ENCODE measurements at places on chromosomes 3 and 15.

DNA sequence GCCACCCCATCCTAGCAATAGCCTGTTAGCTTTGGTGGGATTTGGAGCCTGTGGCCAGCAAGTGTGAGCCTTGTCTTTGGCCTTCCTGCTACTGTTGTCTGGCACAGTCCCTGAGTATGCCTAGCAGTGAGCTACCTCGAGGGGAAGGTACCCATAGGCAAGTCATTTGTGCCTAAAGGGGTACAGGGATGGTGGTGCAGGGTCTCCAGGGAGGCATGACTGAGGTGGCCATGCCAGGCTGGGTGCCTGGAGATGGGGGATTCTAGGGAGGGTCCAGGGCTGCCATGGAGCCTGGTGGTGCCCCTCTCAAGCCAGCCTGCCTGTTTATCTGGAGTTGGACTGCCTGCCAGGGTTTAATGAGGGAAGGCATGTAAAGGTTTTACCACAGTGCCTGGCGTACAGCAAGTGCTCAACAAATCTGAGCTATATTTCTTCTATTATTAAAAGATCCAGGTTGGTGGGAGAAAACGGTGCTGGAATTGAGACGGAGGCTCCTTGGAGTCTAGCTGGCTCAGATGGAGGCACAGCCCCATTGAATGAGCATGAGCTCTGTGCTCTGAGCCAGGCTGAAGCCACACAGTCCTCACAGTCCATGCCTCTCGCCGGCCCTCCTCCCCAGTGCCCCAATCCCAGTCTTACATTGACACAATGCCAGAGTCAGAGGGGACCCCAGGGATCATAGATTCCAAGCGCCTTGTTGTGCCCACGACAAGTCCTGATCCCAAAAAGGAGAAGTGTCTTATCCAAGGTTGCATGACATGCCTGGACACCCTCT lies 76.2 kb downstream of the CORO2B start:
- DNase-seq = no peak

- DNase-seq = no peak
These were observed 62.2 kb upstream of the AKAP13 start for GRCh38 chr15:85318048-85318731.

DNA sequence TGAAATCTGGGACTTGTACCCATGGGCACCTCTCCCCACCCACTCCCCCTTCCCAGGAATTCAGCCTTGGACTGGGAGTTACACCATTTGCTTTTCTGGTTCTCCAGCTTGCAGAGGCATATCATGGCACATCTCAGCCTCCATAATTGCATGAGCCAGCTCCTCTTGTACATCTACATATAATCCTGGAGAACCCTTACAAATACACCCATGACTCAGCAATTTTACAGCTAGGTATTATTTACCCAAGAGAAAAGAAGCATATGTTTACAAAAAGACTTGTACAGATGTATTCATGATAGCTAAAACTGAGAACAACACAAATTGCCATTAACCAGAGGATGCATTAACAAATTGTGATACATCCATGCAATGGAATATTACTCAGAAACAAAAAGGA lies 58.4 kb downstream of the RPLP1 start:
- DNase-seq = no peak

GRCh38 chr15:70281811-70282307 lies 184.1 kb upstream of the TLE3 start:
- no peak for DNase-seq

DNA sequence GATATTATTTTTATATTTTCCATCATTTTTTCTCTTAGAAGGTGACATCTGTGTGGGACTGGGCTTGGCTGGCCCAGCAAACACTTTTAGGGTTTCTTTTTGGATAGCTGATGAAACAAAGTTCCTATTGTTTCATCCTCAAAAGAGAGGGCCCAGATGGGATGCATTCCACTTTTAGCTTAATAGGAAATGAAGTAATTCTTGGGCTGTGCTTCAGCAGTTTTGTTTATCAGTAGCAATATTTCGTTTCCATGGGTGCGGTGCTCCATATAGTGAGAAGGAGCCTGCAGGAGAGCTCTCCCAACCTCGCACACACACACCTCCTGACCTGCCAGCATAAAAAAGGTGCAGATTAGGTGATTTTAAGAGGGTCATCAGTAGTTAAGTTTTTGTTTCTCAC lies 147.5 kb downstream of the AKAP13 start:
- DNase-seq = no peak

DNA sequence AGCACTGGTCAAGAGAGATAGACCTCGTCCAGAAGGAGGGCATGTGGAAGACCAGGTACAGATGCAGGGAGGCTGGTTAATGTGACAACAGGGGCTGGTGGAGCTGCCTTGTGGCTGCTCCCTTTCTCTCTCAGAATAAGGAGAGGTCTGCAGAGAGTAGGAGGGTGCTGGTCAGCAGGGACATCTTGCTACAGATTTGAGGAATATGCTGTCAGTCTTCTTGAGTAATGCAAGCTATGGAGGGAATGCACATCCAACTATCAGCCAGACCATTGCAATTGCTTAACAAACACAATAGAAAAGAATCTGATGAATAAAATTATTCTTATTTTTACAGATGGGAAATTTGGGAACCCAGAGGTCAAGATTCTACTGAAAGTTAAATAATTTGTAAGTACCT lies 20.3 kb upstream of the SIAH2 start:
- no peak for DNase-seq

DNA sequence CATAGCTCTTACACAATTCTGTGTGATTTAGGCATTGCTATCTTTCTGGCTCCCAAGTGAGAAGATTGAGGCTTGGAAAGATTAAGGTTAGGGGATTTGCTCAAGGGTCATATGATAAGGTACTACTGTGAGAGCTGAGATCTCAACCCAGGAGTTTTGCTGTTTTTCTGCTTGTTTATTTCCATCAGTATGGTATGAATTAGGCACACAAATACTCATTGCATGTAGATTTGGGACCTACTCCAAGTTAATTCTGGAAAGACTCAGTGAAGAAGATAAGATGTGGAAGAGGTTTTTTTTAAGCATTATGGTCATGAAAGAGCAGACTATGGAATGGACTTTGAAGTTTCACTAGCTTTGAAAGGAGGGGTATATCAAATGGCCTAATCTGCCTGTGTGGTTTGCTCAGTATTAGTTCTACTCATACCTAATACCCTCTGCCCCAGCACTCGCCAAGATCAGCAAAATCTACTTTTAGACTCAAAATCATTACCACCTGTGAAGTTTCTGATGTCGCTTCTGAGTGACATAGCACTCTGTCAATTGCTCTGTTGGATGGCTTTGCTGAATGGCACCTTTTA lies 12.5 kb downstream of the MBNL1 start:
- no peak for DNase-seq

DNA sequence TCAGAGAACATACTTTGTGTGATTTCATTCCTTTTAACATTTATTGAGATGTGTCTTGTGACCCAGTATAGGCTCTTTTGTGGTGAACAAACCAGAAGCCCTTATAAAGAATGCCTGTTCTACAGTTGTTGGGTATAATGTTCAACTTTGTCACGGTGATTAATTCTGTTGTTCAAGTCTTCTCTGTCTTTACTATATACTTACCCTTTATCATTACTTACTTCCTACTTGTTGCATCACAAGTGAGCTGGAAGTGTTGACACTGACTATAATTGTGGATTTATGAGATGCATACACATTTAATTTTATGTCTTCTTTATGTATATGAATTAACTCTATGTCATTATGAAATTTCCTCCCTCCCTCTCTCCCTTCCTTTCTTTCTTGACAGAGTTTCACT lies 59.7 kb upstream of the TBL1XR1 start:
- no peak for DNase-seq

- no peak for DNase-seq
These were observed 20.3 kb downstream of the PLSCR2 start for GRCh38 chr3:146449076-146449475.

DNA sequence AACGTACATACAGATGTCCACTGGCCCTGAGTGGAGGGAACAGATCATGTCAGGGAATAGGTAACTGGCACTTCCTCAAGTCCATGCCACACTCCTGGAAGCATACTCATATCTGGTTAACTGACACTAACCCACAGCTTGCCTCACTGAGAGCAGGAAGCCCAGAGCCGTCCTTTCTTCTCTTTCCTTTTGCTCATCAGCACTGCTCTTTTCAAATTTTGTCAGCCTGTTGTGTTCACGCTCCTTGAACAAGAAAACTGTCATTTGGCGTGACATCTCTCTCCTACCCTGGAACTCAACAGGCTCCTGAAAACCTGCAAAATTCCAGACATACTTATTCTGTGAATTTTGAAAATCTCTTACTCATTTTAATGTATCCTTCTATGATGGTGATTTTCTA lies 360.2 kb downstream of the MAGI1 start:
- DNase-seq = no peak

DNA sequence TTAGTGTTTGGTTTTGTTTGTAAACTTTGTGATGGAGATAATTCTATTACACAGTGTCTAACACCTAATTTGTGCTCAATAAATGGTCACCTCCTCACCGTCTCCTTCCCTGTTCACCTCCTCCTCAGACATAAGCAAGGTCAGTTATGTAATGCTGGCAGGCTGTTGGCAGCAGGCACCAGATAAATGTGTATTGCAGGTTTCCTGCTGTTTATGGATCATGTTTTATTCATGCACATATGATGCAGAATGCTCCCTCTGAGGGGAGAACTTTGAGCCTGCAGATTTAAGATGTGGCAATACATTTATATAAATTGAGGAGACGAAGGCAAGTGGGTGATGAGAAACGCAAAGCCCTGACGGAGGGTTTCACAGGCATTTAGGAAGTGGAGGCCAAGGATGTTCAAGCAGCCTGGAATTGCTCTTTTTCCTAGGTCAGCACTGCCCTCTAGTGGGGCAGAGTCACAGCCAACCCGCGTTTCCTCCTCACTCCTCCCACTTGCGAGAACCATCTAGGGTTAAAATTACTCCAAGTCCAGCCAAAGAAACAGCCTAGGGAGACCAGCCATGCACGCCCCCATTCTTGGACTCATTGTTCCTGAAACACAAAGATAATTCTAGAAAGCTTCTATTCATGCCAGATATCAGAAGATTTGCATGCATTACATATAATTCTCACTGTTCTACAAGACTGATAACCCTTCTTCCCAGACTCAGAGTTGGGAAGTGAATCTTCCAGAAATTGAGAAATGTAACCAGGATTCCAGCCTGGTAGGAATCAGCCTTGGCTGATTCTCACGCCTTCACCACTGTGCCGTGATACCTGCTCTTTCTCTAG lies 228.7 kb downstream of the SLCO3A1 start:
- DNase-seq = no peak

- DNase-seq = no peak
These were observed 16.5 kb downstream of the CCDC66 start for GRCh38 chr3:56573501-56573900.

- DNase-seq = no peak
These were observed 919.7 kb upstream of the NR2F2 start for GRCh38 chr15:95410757-95411156.

GRCh38 chr3:112355307-112355687 lies 22.3 kb downstream of the CD200 start:
- no peak for DNase-seq

DNA sequence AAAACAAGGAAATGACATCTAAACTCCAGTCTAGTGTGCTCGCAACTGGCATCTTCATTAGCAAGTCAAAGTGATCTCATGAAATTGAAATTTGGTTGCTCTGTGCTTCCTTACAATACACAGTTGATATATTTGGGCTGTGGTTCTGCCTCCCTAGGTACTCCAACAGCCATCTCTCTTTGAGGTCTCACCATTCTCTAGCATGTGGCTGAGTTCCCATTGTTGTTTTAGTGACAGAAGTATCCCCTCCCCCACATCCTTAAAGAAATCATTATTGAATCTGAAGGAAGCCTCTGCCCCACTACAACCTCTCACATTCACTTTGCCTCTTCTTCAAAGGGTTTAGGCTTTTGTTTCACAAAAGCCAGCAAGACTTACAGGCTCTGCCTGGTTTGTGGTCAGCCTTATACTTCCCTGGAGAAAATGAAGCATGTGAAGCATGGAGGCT lies 516.5 kb downstream of the NLGN1 start:
- no peak for DNase-seq

GRCh38 chr3:58333206-58334012 lies 717 bp downstream of the PXK start:
- DNase-seq = no peak

GRCh38 chr3:175397372-175397771 lies 538.2 kb downstream of the NAALADL2 start:
- no peak for DNase-seq

- DNase-seq = no peak
These were observed 80.7 kb upstream of the SPRED1 start for GRCh38 chr15:38171973-38172372.

DNA sequence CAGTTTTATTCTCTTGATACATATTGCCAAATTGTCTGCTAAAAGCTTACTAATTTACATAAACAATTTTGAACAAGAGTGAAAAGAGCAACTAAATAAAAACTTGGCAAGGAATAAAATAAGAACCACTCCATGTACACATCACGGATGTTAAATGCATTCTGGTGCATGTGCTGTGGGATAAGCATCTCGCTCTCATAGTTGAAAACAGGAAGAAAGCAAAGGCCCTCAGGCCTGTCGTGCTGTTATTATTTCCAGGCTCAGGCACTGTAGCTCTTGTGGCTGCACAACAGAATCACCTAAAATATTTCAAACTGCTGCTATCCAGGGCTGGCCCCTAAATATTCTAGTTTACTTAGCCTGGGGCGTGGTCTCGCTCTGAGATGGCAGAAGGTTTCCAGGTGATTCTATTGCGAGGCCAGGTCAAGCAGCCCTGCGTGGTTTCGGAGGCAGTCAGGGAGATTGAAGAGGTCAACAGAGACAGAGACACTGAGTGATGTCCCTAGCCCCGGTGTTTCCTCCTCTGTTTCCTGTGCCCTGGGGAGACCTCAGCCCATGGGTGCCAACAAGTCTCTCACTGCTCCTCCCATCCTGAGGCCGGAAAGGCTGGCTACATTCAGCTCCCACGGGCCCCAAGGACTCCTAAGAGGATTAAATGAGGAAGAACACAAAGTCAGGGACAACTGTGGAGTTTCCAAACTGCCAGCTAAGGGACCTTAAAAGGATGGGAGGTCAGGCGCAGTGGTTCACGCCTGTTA lies 18.2 kb upstream of the PDIA5 start:
- DNase-seq = no peak

GRCh38 chr15:100890850-100891249 lies 11.2 kb downstream of the ALDH1A3 start:
- DNase-seq = no peak

DNA sequence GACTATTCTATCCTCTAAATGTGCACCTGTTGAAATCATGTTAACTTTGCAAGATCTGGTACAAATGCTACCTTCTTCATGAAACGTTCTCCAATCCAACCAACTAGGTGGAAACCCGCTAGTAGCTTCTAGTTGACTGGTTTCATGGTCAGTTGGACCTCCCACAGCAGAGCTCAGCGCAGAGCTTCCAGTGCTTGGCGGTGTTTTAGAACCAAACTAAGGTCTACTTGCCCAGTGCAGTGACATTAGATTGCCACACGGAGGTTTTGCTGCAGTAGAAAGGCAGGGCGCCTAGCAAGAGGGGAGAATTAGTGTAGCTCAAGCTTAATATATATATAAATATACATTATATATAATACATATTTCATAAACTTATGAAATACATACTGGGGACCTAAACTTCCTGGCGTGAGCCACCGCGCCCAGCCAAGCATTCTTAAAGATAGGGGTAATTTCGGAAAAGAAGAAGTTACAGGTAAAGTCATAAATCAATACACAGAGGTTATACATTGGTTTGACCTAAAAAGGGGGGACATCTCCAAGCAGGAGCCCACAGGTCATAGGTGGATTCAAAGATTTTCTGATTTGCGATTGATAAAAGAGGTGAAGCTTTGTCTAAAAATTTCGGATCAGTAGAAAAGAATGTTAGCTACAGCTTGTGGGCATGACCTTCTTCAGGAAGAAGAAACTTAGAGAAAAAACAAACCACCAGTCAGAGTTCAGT lies 2.1 kb upstream of the OXSR1 start:
- no peak for DNase-seq
